Neural progenitor cell (in vitro differentiated cells): ENCODE measurements at places on chromosomes 13 and 19.
A peak's percentile ranks its signal among the peaks of the same experiment; 100 is the strongest.

- no peak for DNase-seq
Measured at GRCh38 chr13:113634279-113635047, 23.5 kb downstream of the ATP4B start.

GRCh38 chr13:20222553-20222952, 9.6 kb downstream of the GJB6 start:
- DNase-seq = no peak

- no peak for DNase-seq
Measured at GRCh38 chr19:1068009-1069001, 1.3 kb downstream of the ARHGAP45 start.

GRCh38 chr19:39643591-39643990, 12.1 kb upstream of the LGALS16 start:
- DNase-seq = no peak

DNA sequence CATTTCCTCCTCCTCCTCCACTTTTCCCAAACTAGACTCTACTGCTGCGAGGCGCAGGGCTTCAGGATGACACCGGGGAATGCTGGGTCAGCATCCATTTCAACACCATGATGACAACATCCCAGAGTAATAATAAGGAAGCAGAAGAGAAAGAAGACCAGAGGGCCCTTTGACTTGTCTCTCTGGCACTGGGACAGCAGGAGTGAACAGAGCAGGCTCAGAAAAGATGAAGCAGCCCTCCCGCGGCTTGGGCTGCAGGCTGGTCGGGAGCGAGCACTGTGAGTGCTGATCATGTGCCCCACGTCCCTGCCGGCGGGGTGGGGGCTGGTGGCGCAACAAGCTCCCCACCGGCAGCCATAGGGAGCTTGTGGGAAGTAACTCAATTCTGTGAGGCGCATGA, 30.5 kb downstream of the RANBP3 start:
- DNase-seq = no peak

DNA sequence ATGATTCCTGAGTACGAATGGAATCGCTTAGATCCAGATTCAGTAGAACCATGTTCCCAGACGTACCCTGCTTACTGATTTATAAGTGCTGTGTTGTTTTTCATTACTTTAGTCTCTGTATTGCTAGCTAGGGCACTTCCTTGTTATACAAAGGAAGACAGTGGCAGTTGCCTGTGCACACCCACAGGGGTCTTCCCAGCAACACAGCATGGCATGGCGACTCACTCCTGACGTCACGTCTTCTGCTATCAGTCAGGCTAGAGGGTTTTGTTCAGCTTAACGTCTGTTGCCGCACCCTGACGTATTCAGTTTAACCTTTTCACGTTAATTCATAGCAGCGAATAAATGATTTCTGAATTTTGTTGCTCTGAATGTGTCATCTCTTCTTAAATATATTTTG, 295.1 kb downstream of the MYO16 start:
- DNase-seq = no peak

GRCh38 chr13:24141333-24141910, 19.1 kb upstream of the SPATA13 start:
- DNase-seq = no peak

DNA sequence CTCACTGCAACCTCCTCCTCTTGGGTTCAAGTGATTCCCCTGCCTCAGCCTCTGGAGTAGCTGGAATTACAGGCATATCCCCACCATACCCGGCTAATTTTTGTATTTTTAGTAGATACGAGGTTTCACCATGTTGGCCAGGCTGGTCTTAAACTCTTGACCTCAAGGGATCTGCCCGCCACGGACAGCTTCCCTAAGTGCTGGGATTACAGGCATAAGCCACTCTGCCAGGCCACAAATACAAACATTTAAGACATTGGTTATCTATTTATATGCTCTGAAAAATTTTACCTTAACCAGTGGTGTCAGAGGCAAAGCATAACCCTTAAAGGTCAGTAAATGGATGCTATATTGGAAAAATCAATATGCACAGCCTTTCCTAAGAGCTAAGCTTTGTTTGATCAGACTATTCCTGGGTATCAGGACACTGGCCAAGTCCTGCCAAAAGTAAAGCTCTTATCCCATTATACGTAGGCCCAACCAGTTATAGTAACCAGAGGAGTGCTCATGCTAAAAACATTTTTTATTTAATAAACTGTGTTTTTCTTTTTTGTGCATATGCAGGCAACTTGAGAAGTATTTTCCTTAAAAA, 56.4 kb upstream of the STARD13 start:
- DNase-seq = no peak

- peak; percentile 66 for DNase-seq
Measured at GRCh38 chr13:99723878-99724277, 222.6 kb downstream of the TM9SF2 start.

DNA sequence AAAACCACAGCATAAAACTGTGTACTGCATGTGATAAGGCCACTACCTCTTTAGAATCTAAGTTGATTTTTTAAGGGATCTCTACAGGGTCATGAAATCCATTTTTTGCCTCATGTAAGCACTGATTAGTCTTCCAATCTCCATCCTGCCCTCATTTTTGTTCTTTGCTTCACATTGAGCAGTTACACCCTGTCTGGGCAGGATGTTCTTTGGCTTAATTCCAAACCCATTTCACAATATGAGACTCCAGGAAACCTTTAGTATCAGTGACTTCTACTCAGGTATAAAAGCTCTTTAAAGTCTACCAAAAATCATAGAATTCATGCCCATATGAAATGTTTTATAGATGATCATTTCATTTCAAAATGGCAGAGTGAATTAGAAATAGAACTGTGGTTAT, 592.6 kb downstream of the TBC1D4 start:
- no peak for DNase-seq

DNA sequence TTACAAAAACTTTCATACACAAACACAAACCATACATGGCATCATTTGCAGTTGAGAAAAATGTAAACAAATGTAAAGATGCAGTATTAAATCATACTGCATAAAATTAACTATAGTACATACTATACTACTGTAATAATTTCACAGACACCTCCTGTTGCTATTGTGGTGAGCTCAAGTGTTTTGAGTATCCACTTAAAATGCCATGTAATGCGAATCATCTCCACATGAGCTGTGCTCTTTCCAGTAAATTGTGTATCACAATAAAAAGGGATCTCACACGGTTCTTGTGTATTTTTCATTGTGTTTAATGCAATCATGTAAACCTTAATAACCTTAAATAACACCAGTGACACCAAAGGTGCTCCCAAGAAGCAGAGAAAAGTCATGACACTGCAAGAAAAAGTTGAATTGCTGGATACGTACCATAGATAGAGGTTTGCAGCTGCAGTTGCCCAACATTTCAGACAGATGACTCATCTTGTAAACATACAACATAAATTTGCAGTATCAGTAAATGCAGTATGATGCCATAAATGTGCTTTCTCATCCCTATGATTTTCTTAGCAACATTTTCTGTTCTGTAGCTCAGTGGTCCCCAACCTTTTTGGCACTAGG, 166.6 kb downstream of the RAP2A start:
- DNase-seq = no peak

- DNase-seq = no peak
Measured at GRCh38 chr19:8489561-8490394, 12.7 kb downstream of the PRAM1 start.

DNA sequence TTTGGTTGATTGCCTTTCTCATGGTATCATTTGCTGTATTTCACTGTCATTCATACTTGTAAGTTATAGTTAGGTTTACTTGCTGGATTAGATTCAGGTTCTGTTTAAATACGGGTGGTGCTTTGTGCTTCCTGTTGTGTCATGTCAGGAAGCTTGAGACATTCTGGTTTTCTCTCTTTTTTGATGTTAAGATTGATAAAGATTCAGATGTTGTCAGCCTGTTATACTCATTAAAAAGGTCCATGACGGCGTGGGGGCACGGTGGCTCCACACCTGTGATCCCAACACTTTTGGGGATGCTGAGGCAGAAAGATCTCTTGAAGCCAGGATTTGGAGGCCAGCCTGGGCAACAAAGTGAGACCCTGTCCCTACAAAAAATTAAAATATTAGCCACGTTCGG, 45.7 kb downstream of the NAA16 start:
- no peak for DNase-seq

GRCh38 chr19:15332311-15332996, at the start of gene BRD4:
TSS of gene BRD4 (minus strand) at chr19:15332539. CDS start at chr19:15273099, 59,440 bp downstream.
- peak; percentile 90 for DNase-seq

DNA sequence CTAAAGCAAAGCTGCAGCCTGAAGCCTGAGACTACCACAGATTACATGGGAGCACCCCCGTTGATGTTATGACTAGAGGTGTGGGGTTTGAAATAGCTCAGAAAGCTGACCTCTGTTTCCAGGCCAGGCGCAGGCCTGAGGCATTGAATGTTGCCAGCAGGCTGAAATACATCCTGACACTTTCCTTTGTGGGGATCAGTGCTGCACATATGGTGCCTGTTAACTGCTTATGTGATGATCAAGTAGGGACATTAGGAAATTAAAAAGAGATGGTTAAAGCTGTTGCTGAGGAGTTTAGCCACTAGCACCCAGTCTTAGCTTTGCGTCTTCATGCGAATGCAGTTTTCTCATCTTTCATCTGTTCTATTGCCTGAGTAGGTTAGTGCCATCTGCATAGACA, 83.2 kb downstream of the CCNA1 start:
- DNase-seq = no peak

- DNase-seq = no peak
Measured at GRCh38 chr13:25876247-25876646, 175.6 kb downstream of the SHISA2 start.
